ENCODE measurements at places on chromosomes 11 and 22.

DNA sequence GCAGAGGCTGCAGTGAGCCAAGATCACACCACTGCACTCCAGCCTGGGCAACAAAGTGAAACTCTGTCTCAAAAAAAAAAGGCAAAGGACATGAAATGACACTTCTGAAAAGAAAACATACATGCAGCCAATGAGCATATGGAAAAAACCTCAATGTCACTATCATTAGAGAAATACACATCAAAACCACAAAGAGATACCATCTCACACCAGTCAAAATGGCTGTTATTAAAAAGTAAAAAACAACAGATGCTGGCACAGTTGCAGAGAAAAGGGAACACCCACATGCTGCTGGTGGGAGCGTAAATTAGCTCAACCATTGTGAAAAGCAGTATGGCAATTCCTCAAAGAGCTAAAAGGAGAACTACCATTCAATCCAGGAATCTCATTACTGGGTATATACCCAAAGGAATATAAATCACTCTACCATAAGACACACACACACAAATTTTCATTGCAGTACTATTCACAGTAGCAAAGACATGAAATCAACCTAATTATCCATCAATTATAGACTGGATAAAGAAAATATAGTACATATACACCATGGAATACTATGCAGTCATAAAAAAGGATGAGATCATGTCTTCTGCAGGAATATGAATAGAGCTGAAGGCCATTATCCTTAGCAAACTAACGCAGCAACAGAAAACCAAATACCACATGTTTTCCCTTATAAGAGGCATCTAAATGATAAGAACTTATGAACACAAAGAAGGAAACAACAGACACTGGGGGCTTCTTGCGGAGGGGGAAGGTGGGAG lies 15.7 kb upstream of the C11orf58 start:
- no peak for DNase-seq

- no peak for DNase-seq
Measured at GRCh38 chr22:19919701-19920363, 21.7 kb upstream of the COMT start.

- no peak for DNase-seq
Measured at GRCh38 chr11:11668274-11668673, 46.5 kb upstream of the GALNT18 start.

DNA sequence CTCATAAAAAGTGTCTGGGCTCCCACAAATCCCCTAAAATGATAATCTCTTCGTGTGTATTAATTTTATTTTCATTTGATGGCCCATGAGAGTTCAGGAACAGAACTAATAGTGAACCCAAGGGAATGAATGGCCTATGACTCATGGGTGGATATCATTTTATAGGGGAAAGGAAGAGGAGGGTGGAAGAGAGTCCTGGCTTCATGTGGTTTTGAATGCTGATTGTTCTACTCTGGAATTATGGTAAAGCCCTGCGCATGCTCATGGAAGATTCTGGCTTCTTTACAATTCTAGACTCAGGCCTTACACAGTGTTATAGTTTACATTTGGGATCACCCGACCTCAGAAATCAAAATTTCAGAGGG lies 35.2 kb downstream of the MAML2 start:
- DNase-seq = no peak

DNA sequence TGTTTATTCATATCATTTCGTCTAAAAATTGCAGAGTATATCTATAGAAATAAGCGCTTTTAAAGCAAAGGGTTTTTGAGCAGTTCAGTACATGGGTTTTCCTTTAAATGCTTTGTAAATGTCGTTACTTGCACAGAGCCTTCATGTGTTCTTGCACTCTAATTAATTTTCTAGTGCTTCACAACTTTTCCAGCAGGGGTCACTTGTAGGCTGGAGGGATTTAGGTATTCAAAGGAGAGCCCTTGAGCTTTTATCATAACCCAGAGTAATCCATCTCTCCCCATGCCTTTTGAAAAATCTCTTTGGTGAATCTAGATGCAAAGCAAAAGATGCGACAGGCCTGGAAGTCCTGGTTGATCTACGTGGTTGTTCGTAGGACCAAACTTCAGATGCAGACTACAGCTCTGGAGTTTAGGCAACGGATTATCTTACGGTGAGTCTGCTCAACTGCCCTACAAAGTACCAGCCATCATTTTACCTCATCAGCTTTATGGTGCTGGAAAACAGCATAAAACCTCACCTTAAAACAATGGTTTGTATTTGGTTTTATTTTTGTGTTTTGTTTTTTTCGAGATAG lies 60.4 kb downstream of the SFI1 start:
- no peak for DNase-seq

GRCh38 chr22:40107851-40108378 lies 69.8 kb upstream of the TNRC6B start:
- no peak for DNase-seq

DNA sequence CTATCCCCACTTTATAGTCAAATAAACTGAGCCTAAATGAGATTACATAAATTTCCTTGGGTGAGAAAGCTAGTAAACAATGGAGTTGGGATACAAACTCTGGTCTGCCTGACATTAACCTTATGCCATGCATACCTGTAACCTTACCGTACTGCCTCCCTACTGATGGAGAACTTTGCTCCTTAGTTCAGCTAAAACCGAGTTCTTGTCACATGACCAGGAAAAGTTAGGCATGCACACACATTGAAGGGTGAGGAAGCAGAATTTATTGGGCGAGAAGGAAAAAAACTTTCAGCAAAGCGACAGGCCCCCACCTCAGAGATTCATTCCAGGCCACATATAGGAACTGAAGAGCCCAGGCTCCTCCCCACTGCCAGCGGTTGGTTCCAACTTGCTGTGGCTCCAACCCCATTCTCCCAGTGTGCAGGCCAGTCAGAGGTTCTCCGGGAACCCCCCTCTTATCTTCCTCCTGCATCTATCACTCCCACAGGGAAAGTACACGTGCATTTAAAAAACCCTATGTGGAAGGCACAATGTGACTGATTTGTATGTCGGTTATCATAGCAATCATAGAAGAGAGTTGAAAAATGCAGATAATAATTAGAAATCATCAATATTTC lies 3.2 kb upstream of the PIWIL4 start:
- DNase-seq = no peak

DNA sequence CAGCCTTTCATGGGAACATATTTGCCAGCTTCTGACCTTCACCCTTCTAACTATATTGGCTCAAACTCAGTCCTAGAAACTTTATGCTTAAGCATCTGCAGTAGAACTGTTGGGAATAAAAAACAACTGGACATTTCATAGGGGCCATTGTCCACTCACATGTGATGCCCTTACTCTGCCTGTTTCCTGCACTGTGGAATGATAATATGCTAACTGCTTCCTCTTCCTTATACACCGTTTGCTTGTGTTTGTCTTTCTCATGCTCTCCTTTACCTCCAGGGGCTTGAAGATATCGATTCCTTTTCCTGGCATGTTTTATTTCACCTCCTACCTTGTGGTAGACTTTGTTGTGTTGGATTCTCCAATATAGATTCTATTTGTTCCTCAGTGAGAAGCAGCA lies 333.0 kb upstream of the DDI1 start:
- DNase-seq = no peak

GRCh38 chr22:42283278-42284201 lies 13.1 kb upstream of the TCF20 start:
- peak; percentile 46 for DNase-seq

- DNase-seq = no peak
Measured at GRCh38 chr11:95364324-95365295, 133.6 kb upstream of the SESN3 start.

DNA sequence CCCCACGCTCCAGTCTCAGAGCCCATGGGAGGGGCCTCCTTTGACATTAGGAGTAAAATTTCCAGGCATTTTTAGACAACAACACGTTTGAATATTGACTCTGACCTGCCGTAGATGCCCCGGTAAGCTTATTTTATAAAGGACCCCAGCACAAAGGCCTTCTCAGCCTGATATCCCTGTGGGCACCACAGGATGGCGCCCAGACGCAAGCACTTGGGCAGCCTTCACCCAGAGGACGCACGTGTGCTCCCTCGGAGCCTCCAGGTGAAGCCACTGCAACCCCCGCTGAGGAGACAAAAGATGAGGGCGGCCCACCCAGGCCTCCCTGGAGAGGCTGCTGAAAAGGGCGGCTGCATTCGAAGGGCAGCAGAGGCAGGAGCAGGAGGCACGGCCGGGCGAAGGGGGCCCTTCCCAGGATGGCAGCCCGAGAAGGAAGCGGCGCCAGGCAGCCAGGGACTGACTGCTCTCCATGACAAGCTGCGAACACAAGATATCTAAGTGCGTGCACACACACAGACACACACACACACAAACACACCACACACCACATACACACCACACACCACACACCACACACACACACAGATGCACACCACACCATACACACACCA lies 15.2 kb upstream of the TH start:
- DNase-seq = peak; percentile 9

- DNase-seq = no peak
Measured at GRCh38 chr22:26534874-26535602, 22.8 kb upstream of the TFIP11 start.

GRCh38 chr22:44724859-44725258 lies 22.9 kb downstream of the PRR5 start:
- no peak for DNase-seq

- no peak for DNase-seq
Measured at GRCh38 chr11:34002420-34002819, 49.1 kb upstream of the CAPRIN1 start.

DNA sequence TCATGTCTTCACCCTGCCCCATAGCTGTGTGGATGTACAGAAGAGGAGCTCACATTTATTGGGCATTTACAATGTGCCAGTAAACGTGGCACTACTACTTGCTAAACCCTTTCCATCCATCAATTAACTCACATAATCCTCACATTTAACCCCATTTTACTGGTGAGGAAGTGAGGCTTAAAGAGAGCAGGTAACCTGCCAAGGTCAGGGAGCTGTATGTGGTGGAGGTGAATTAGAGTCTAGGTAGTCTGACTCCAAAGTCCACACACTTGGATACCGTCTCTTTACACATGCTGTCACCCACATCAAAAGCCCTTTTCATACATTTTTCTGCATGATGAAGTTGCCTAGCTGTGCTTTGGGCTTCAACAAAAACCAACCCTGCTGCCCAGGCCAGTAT lies 10.8 kb downstream of the PLEKHA7 start:
- DNase-seq = no peak

- DNase-seq = no peak
Measured at GRCh38 chr11:131851964-131852755, 481.7 kb downstream of the NTM start.

DNA sequence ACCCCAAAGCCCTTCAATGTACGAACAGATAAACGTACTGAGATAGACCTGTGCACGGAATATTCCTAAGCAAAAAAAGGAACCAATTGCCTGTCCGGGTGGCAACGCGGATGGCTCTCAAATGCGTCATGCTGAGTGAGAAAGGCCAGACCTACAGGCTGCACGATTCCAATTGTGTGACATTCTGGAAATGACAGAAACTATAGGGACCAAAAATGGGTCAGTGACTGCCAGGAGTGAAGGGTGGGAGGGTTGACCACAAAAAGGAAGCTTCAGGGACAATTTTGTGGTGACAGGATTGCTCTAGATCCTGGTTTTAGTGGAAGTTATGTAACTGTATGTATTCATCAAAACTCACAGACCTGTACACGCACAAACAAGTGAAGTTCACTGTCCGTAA lies 24.0 kb upstream of the SYT8 start:
- DNase-seq = no peak

DNA sequence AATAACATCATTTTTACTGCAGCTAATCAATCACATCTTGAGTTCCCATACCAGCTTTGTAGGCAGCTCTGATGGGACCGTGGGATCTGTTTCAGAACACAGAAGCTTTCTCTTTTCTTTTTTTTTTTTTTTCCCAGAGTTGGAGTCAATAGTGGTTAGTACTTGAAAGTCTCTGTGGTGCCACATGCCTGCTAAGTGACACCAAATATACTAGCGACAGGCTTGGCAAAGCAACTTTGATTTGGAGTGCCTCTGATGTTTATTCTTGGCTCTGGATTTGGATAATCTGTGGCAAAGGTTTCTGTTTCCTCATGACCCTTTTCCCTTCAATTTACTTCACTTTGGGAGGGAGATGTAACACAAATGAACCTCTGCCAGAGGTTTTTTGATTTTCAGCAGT lies 681.4 kb upstream of the TENM4 start:
- DNase-seq = no peak

GRCh38 chr11:64103277-64103985 lies 62.5 kb downstream of the MACROD1 start:
- DNase-seq = no peak

DNA sequence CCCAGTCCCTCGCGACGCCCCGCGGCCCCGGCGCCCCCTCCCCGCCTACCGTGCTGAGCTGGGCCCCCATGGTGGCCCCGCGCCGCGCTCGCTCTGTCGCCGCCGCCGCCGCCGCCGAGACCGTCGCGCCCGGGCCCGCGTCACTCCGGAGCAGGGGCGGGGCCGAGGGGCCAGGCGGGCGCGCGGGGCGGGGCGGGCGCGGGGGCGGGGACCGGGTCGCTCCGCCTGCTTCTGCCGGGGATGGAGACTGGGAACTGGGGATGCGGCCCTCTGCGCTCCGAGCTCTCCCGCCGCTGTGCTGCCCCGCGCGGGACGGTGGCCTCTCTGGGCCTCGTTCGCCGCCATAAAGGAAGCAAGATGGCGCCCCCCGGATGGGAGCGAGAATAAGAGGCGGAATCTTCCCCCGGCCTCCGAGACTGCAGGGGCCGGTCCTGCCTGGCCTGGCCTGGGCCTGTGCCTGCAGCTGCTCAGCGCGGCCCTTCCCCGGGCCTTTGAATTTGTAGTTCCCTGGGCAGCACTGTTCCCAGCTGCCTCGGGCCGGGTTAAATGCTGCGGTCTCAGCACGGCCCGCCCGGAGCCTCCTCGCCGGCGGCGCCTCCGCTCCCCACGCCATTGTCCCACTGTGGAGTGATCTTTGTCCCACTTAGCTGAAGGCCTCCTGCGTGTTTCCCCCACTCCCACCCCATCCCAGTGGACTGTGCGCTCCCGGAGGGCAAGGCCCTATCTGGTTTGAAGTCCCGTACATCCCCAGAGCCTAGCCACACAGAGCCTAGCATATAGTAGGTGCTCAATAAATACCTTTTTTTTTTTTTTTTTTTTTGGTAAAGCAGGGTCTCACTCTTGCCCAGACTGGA lies at the start of gene CYB5R3:
Gene CYB5R3 (minus strand): TSS at position 147 of the 854 bp plus-strand sequence. CDS start 77 bp downstream, at position 70.
- DNase-seq = peak; percentile 54

GRCh38 chr11:121443688-121444275 lies 8.3 kb upstream of the SORL1 start:
- DNase-seq = no peak

DNA sequence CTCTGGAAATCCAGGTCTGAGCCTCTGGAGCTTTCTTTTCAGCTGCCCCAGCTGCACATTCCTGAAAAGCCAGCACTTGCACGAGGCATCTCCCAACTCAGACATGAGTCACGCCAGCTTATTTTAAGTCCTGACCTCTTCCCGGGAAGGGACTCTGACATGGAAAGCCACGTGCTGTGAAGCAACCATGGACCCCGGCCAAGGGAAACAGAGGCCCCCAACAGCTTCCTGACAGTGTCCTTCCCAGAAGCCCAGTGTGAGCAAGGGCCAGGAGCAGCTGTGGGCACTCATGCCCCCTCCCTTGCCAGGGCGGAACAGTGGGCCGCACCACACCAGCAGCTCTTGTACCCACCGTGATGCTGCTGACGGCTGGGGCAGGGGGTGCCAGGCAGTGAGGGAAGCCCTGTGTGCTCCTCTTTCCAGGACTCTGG lies 118.8 kb upstream of the CADM1 start:
- no peak for DNase-seq

GRCh38 chr11:101458161-101458560 lies 125.6 kb downstream of the TRPC6 start:
- DNase-seq = no peak

- DNase-seq = no peak
Measured at GRCh38 chr22:20401376-20402014, 7.5 kb downstream of the ZNF74 start.

All from stimulated activated CD4-positive, alpha-beta T cell treated with anti-CD3 and anti-CD28 coated beads, TNF-alpha, amount 100 ng/mL, for 4 hours (primary cell).